ENCODE measurements at places on chromosomes 2 and 18. TPM values are rescaled to one million over a fixed set of nuclear protein-coding genes. Genes with fewer than 3 reads are reported as not detected.
A peak's percentile ranks its signal among the peaks of the same experiment; 100 is the strongest.

DNA sequence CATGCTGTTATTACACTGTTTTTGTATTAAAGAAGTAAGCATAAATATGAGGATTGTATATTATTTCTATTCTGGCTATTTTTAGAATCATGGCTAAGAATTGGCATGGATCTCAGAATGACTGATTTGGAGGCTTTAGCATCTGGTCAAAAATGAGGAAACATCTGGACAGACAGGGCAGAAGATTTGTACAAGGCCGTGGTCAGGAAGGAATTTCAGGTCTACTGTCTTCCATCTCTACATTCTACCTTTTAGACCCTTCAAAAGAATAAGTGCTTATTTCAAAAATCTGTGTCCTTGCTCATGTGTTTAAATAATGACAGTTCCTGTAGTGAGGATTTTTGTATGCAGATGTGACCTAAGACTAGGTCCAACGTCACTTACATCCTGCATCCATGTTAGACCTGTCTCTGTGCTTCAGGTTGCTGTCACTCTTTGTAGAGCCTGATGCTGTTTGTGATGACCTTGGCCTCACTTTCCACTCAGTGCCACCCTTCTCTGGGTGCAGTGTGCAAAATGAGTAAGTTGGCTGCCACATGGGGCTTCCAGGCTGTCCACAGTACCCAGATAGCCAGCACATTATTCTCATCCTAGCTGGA lies 54.7 kb upstream of the B3GNT2 start:
- peak; percentile 61 for DNase-seq

DNA sequence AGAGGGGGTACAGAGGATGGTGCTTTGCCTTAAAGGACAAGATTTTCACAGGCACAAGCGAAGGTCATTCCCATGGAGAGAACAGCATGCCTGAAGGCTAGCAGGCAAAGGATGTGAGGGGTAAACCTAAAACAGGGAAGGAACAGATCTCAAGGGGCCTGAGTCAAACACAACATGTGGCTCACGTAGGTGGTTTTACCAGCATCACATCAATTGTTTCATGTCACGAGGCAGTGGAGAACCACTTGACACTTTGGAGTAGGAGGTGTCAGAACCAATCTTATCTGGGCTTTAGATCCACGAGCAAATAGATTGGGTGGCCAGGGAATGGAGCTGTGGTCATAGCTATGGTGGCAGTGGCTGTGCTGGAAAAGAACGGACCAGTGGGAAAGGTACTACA lies 8.4 kb downstream of the COX5B start:
- no peak for DNase-seq

DNA sequence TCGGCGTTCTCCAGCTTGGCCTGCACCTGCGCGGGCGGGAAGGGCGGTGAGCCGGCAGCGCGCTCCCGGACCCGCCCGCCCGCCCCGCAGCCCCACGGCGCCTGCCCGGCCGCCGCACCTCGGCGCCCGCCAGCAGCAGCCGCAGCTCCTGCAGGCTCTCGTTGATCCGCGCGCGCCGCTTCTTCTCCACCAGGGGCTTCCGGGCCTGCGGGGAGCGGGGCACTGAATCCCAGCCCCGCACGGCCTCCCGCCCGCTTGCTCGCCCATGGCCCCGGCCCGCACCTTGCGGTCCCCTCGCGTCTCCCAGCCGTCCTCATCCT lies 335 bp downstream of the HES6 start:
- no peak for DNase-seq

The PROM2 gene
- total RNA-seq, result not detected

GRCh38 chr2:19474128-19474527 lies 115.7 kb upstream of the OSR1 start:
- peak; percentile 71 for DNase-seq

DNA sequence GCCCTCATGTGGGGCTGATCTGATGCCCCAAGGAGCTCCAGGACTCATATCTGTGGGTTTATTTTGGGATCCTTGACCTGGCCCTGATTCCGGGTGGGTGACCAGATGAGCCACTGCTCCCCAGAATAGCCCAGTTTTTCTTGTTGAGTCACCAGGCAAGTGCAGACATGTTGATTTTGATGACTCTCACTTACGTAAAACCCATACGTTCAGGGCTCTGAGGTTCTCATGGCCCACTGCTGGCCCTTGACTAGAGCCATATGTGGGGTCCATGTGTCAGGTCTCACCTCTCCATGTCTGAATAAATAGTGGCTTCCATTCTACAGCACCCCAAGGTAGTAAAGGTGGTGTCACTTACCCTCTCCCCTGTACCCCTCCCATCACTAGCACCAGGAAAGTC lies 41.9 kb downstream of the CDC42EP3 start:
- DNase-seq, result no peak

- DNase-seq, result no peak
Observed at GRCh38 chr2:187545238-187545751, 8.9 kb downstream of the TFPI start.

- no peak for DNase-seq
Observed at GRCh38 chr2:105110295-105110829, 72.5 kb downstream of the MRPS9 start.

DNA sequence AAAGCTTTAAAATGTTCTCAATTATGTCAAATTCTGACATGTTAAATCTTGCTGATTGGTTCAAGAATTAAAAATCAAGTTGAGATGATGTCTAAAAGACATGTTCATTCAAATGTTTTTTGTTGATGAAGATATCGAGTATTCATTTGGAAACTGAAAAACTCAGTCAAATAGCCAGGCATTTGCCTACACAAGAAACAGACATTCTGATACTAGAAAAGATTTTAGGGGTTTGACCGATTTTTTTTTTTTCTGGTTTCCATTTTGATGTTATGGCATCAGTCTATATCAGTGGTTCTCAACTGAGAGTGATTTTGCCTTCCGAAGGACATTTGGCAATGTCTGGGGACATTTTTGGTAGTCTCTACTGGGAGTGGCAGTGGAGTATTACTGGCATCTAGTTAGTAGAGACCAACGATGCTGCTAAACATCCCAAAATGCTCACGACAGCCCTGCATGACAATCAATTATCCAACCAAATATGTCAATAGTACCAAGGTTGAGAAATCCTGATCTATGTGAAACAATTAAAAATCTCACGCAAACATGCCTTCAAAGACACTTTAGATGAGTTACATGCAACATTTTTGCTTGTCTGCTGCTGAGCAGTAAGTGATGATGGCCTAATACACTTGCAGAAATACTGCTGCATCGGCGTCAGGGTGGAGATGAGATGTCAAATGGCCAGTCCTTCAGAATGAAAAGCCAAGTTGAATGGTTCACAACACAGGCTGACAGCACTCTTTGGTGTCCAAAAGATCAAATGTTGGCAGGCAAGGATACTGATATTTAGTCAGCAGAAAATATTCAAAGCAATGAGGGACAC lies 12.5 kb downstream of the RASGRP3 start:
- no peak for DNase-seq

The REG3A gene
- total RNA-seq, result not detected

The IL36RN gene
- not detected for total RNA-seq

The METAP1D gene
- total RNA-seq, result 4.5 TPM

DNA sequence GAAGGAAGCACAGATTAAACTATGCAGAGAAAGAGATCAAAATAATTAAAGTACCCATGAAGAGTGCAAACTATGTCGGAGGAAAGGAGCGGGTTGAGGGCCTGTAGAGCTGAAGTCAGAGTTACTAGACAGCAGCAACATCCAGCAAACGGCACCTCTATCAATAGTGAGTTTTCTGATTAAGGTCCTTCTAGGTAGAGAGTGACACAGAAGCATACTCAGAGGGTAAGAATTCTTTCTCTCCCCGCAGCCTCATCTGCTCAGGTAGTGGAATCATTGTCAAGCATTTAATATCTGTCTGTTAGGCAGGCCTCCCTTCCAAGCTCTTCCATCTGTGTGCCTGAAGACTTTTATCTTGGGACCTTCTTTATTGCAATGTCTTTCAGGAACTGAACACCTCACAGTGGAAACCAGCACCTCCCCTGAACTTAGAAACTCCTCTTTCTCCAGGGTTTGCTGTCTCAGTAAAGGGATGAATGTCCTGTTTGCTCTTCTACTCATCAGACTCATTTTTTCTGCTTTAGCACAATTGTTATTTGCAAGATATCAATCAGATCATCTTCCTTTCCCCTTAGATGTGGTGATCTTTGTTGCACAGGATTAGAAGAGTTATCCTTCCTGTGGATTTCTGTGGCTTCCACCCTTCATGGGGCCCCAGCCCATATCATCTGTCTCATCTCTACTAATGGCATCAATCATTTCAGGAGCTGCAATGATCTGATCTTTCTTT lies 28.8 kb downstream of the SP140 start:
- no peak for DNase-seq

GRCh38 chr2:102358496-102358895 lies 2.9 kb downstream of the IL18R1 start:
- DNase-seq, result no peak

The POTEJ gene
- not detected for total RNA-seq

- no peak for DNase-seq
Observed at GRCh38 chr18:32277549-32277948, 87.7 kb downstream of the MEP1B start.

DNA sequence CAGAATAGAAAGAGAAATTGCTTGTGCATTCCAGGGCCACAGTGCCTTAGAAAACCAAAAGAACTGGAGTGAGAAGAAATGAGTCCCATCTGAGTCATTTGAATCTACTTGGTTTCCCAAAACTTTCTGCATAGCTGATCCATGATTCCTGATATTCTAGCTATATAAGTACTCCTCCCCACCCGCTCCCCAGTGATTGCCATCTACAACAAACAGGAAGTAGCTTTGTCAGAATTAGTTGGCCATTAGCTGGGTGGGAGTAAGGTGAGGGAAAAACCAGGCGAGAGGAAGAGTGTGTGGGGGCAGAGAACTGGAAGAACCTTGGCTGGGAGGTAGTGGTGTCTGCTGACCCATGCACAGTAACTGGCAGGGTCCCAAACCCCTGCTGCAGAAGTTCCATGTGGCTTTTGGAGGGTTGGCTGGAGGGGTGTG lies 122.1 kb downstream of the ACAA2 start:
- DNase-seq, result no peak

DNA sequence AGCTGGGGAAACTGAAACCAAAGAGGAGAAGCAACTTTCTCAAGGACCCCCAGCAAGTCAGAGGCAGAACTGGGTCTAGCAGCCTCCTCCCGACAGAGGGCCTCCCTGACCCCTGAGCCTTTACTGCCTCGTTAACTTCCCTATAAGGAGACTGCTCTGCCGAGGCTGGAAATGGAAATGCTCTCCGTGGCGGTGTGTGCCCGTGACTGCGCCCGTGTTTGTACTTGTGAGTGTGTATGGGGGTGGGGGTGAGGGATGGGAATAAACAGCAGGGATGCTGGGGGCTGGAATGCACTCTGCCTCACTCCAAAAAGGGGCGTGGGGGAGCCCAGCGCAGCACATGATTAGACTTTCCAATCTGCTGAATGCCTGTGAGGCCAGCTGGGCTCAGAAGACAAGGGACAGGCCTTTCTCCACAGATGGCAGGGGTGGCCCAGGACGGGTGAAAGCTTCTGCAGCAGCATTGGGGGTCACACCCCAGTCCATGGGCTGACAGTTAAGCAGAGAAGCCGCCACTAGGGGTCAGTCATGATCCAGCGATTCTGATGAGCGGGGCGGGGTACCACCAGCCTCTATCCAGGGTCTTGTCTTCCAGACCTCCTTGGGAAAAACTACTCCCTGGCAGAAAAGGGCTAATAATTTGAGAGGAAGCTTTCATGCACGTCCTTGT lies 26.8 kb downstream of the MPHOSPH10 start:
- DNase-seq, result no peak

The SNED1 gene
- 7.3 TPM for total RNA-seq

DNA sequence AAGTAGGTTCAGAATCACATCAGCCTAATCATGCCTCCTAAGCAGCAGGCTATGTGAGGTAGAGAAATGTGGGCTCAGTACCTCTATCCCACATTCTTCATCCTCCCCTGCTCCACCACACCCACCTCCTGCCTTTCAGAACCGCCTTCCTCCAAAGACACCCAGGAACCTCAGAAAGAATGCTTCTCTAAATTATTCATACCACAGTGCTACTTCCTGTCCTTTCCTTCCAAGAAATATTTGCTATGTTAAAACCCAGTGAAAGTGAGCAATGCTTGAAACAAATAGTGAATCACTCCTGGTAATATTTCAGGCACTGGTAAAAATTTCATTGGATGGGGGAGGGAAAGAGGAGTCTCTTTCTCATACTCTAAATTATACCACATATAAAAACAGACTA lies 24.0 kb upstream of the CREB1 start:
- DNase-seq, result no peak

- DNase-seq, result no peak
Observed at GRCh38 chr2:163733956-163734355, 1.9 kb downstream of the FIGN start.

GRCh38 chr2:120556911-120557310 lies 178.8 kb upstream of the GLI2 start:
- no peak for DNase-seq

- DNase-seq, result no peak
Observed at GRCh38 chr2:62603154-62603712, 97.2 kb upstream of the TMEM17 start.

DNA sequence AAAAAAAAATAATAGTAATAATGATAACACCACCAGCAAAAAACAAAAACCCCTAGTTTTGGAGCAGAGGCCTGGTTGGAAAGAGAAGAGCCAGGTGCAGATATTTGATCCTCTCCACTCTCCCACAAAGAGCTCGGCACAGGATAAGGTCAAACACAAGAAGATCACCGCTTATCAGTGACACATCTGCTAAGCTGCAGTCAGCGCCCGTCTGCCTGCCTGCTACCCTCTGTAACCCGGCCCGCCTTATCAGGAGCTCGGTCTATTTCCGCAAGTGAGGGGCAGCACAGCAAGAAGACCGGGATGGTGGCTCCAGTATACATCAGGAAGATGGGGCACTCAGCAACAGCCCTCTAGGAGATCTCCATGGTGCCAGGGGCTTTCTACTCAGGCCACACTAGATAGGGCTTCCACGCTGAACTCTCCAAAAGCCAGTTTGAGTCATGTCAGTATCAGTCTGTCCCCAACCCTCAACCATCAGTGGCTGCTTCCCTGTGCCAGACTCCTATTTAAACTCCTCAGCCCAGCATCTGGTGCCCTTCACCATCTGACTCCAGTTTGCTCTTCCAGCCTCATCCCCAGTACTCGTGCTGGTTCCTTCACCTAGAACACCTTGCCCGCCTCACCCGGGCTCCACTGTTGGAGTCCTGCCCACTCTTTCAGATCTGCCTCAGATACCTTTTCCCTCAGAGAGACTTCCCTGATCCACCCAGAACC lies 67.3 kb upstream of the PPP1CB start:
- no peak for DNase-seq

GRCh38 chr2:8669157-8669817 lies 12.6 kb upstream of the ID2 start:
- DNase-seq, result no peak
